Activated T-helper 17 cell treated with anti-CD3 and anti-CD28 coated beads, Interleukin-2, amount 50 U/mL, for 72 hours (primary cell): ENCODE measurements at places on chromosomes 2 and 18. TPM values are rescaled to one million over a fixed set of nuclear protein-coding genes. Genes with fewer than 3 reads are reported as not detected.

DNA sequence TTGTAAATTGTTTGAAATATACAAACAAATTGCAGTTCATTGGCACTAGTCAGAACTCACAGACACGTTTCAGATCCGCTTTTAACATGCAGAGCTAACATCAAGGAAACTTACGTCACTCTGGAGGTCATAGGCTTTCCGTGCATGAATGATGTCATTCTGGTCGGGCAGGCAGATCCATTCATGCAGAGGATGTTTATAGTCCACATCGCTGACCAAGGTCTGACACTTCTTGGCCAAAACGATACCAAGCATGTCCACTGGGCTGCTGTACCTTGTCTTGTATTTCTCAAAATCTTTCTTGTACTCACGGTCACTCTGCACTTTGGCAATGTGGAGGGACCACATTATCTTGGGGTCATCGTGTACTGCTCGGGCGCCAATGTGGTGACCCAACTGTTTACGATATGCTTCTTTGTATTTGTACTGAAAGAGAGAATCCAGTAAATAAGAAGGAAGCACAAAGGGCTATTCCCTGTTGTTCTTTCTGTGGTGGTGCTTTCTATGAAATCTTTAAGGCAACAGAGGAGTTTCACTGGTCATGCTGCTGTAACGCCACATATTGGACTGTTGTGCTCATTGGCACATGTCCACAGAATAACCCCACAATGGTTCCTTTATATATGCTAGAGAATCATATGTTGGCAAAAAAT, 114.8 kb downstream of the NEB start:
- ATAC-seq = no peak

DNA sequence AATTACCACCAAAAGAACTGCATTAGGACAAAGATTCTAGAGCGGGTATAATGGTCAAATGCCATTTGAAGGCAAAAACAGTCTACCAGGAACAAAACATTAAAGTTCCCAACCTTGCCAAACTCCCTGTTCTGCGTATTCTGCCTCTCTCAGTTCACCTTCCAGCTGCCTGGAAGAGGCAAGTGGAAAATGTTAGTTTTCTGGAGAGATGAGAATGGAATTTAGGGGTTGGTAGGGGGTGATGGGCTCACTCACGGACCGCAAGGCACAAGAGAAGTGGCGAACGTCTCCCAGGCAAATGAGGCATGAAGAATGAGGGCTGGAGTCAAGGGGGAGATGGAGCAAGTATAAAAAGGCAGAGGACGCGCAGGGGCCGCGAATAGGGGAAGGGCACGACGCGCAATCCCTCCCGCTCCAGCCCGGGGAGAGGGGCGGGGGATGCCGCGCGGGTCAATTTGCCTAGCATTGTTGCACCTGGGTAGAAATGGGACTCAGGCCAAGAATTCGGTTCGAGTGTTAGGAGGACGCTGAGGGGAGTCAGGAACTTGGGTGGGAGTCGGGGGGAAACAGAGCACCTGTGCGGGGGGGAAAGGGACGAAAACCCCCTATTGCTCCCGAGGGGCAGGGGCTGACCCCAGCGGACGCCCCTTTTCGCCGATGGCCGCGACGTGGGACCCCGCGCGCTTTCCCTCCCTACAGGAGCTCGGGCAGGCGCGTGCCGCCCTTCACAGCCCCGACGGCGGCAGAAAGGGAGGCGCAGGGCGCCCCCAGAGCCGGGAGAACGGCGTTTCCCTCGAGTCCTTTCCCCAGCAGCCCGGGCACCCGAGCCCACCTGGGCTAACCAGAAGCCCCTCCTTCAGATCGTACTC, 573 bp downstream of the PAIP2B start:
- peak; percentile 11 for ATAC-seq

DNA sequence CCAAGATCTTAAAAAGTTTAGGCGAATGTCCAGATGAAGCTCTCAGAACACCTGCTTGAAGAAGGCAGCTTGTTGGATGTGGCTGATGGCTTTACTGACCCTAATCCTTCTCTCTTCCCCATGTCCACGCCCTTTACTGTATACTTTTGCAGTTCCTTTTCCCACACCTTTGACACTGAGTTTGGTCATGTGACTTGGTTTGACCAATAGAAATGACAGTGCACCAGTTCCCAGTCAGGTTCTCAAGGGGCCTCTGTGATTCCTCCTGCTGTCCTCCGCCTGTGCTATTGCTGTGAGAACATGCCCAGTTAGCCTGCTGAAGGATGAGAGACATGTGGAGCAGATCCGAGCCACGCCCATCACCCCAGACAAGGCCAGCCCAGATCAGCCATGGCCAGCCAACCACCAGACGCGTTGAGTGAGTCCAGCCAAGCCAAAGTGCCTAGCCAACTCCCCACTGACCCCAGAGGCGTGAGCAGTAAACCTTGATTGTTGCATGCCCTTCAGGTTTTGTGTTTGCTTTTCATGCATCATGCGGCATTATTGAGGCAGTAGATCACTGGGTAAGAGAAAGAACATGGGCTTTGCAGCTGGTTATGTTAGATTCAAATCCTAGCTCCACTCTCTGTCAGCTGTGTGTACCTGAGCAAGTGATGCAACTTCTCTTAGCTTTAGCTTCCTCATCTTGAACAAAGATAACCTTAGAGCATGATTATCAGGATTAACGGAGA, 258.0 kb upstream of the SIX2 start:
- ATAC-seq = no peak

DNA sequence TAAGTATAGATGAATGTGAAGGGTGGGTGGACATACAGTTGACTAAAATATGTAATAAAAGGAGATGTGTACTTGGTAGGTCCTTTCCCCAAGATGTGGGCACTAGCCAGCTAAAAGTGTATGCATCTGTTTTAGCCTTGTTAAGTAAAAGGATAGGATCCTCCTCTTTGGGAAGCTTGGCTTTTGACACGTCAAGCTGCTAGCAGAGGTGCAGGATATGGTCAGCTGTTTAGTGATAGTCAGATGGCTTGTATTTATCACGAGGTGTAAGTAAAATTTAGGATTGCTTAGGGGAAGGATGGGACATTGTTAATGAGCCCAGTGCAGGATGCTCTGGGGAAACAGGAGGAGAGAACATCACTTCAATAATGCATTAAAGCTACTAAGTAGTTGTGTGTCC, 1.5 kb downstream of the MFSD6 start:
- ATAC-seq = no peak

- ATAC-seq = no peak
Observed at GRCh38 chr2:236848501-236848900, 237.2 kb upstream of the COPS8 start.

Gene BOK
- total RNA-seq = not detected

Gene LYG2
- not detected for total RNA-seq

Gene SERPINB3
- not detected for total RNA-seq

Gene CFAP53
- total RNA-seq = 3.0 TPM

Gene ANKRD36B
- total RNA-seq = 53.0 TPM

Gene RBKS
- total RNA-seq = 10.0 TPM

Gene EIF2AK3
- total RNA-seq = 17.1 TPM
